Suprapubic skin (tissue), 4 donors: ENCODE measurements at places on chromosomes 7 and 10.
A peak's percentile ranks its signal among the peaks of the same experiment; 100 is the strongest.

DNA sequence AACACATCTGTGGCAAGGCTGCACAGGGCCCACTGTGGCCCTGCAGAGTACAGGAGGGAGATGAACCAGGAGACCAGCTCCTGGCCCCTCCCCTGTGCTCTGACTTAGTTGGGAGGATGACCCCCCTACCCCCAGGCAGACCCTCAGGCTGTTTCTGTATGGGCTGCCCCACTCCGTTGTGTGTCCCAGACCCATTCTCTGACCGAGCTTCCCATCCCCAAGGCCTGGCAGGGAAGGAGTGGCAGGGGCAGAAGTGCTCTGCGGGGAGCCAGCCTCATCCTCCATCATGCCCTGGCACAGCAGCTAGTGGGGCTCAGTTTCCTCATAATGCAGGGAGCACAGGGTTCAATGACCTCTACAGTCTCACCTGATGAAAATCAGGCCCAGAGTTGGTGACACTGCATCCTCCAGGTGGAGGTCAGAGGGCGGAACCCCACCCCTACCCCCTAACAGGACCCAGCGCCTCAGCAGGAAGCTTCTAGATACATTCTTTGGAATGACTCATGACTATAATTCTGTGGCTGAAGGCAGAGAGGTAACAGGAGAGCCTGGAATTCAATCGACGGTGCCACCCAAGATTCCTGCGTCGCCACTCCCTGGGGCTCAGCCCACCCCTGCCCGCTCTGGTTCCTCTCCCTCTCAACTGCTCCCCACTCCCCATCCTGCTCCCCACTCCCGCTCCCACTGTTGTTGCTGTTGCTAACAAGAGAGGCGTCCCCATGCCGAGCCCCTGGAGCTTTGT is 18.2 kb downstream of the PODXL start:
- no peak overlapping the region for H3K4me3 ChIP-seq
- DNase-seq: peak; percentile 44
- H3K27ac ChIP-seq: peak overlapping the region; percentile 27
- H3K27me3 ChIP-seq: no peaks in the 10 kb centered on the region
- H3K4me1 ChIP-seq: peaks cover 7% of the 10 kb centered on the region
- H3K36me3 ChIP-seq: no peaks in the 10 kb centered on the region

GRCh38 chr10:132957131-132957530 is 14.8 kb upstream of the CFAP46 start:
- H3K27me3 ChIP-seq: peaks cover 45% of the 10 kb centered on the region
- peaks cover 13% of the 10 kb centered on the region for H3K4me1 ChIP-seq
- no peak overlapping the region for H3K4me3 ChIP-seq
- peak; percentile 43 for DNase-seq

GRCh38 chr7:94656925-94657731 is 1.2 kb upstream of the SGCE start:
- H3K27ac ChIP-seq: no peak overlapping the region
- peaks cover 30% of the 10 kb centered on the region for H3K4me1 ChIP-seq
- H3K36me3 ChIP-seq: no peaks in the 10 kb centered on the region

DNA sequence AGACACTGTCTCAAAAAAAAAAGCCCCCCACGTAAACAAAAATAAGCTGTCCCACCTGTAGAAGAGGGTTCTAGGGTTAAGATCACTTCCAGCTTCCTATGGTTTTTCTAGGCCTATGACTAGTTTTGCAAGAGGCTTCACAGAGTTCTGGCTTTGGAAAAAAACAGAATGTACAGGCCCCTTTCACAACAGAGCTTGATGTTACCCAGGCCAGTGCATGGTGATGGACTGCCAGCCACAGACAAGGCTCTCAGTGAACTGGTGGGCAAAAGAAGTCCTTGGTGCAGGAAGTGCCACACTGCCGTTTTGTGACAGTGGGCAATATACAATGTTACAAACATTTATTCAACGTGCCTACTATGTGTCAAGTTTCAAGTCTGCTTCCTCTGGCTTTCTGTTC is 18.3 kb upstream of the EFCAB10 start:
- no peak for DNase-seq
- H3K36me3 ChIP-seq: no peaks in the 10 kb centered on the region
- no peak overlapping the region for H3K27ac ChIP-seq
- no peaks in the 10 kb centered on the region for H3K27me3 ChIP-seq

DNA sequence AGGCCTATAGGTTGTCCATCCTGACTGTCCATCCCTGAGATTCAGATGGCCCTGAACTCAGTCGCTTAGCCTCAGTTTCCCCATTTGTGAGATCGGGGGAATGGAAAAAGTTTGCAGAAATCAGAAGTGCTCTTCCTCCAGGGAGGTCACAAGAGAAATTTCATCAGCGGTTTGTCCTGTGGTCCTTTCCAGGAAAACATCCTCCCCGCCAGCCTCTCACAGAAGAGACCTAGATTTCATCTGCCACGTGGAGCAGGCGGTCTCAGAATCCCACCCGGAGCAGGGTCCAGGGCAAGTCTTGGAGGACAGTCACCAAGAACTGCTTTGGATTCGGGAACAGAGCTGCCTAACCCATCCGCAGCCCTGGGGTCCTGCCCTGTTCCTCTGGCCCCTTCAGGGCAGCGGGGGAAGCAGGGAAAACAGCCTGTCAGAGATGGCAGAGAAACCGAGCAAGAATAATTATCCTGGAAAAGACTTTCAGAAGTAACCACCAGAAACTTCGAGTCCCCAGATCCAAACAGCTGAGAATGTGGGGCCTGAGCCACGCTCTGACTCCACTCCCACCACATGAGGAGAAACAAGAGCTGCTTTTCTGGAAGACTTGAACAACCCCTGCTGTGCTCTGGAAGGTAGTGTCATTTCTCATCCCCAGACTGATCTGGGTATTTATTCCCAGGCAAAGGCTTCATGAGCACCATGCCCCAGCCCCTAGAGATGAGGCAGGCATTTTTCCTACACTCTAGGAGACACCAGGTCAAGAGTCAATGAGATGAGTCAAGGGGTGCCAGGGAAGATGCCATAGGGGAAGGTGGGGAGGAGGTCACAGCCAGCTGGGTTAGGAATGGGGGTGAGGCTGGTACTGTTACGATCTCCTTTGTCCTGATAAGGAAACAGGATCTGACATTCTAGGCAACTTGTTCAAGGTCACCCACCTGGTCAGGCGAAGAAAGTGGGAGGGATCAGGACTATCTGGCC is 1.1 kb upstream of the TNS3 start:
- no peaks in the 10 kb centered on the region for H3K36me3 ChIP-seq
- peaks cover 64% of the 10 kb centered on the region for H3K4me1 ChIP-seq
- H3K4me3 ChIP-seq: peak overlapping the region; percentile 54
- peaks cover 13% of the 10 kb centered on the region for H3K27me3 ChIP-seq

DNA sequence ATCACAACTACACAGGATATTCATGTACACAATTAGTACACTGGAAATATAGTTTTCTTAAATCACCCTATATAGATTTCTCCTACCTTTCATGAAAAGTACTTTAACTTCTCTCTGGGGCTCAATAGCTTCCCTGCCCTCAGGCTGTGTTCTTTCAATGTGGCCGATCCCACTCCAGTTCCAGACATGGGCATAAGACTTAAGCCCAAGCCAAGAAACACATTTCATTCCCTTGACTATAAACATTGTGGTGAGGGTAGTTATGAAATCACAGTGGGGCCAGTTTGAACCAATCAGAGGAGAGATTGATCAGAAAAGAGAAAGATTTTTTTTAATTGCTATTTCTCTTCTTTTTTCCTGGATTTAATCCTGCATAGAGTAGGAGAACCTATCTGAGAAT is 904.6 kb upstream of the SORCS1 start:
- no peaks in the 10 kb centered on the region for H3K36me3 ChIP-seq
- H3K4me3 ChIP-seq: no peak overlapping the region
- DNase-seq: no peak
- H3K27ac ChIP-seq: no peak overlapping the region

GRCh38 chr7:104986628-104987259 is 27.3 kb upstream of the KMT2E start:
- peaks cover 13% of the 10 kb centered on the region for H3K36me3 ChIP-seq
- H3K27me3 ChIP-seq: no peaks in the 10 kb centered on the region
- DNase-seq: no peak
- peak overlapping the region; percentile 16 for H3K27ac ChIP-seq
- peaks cover 61% of the 10 kb centered on the region for H3K4me1 ChIP-seq
- no peak overlapping the region for H3K4me3 ChIP-seq

DNA sequence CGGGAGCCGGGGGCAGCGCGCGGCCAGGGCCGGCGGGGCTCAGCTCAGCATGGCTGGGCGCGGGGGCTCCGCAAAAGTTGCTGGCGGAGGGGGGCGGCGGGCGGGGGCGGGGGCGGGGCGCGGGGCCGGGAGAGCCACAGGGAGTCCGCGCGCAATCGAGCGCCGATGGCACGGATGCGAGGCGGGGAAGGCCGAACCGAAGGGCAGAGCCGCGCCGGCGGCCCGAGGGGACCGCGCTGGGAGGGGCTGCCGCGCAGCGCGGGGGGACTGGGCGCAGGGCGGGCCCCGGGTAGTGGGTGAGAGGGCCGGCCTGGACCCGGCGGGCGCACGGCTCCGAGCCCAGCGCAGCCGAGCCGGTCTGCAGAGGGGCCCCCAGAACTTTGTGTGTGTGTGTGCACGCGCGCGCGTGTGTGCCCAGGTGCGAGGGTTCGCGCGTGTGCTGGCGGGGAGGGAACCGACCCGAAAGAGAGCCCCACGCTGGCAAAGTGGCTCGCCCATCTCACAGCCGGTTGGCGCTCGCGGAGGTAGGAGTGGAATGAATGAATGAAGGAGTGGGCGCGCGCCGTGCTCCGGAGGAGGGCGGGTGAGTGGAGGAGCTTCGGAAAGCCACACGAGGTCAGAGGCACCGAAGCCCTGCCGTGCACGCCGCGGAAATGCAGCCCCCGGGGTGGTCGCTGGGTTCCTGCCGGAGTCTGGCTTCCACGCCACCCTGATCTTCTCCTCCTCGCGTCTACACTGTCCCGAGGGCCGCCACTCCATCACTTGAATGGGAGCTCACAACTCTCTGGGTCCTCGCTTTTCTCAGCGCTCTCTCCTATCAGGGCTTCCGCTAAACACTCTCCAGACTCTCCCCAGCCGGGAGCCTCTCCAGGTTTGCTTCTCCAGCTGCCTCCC is at the start of gene HIPK2:
TSS of gene HIPK2 (minus strand) at position 51 of the 894 bp plus-strand sequence. CDS start 375 bp downstream, outside the sequence.
- peaks cover 21% of the 10 kb centered on the region for H3K4me1 ChIP-seq
- peaks cover 2% of the 10 kb centered on the region for H3K27me3 ChIP-seq
- DNase-seq: peak; percentile 83
- H3K36me3 ChIP-seq: no peaks in the 10 kb centered on the region
- peak within 1 kb of the TSS; percentile 84 for H3K4me3 ChIP-seq
- H3K27ac ChIP-seq: peak within 1 kb of the TSS; percentile 92

- H3K4me3 ChIP-seq: no peak overlapping the region
- H3K27me3 ChIP-seq: no peaks in the 10 kb centered on the region
- no peaks in the 10 kb centered on the region for H3K36me3 ChIP-seq
These were observed 192.3 kb upstream of the GLI3 start for GRCh38 chr7:42429339-42429738.

DNA sequence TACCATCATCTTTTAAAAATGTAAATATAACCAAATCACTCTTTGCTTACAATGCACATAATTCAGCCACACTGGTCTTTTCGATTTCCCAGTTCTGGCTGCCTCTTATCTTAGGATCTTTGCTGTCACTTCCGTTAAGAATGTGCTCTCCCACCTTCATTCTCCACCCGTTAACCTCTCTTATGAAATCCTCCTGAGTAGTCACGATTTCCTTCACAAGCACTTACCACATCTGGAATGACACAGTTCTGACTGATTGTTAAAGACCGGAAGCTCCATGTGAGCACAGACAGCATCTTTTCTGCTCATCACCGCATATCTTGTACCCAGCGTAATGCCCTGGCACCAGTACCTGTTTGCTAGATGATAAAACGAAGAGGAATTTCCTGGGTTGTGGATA is 84.3 kb downstream of the CUL2 start:
- peaks cover 17% of the 10 kb centered on the region for H3K36me3 ChIP-seq
- H3K27ac ChIP-seq: no peak overlapping the region
- no peak for DNase-seq
- H3K27me3 ChIP-seq: no peaks in the 10 kb centered on the region

GRCh38 chr10:132690821-132691610 is 94.9 kb downstream of the NKX6-2 start:
- no peak overlapping the region for H3K27ac ChIP-seq
- H3K36me3 ChIP-seq: peaks cover 18% of the 10 kb centered on the region
- H3K4me3 ChIP-seq: no peak overlapping the region
- no peaks in the 10 kb centered on the region for H3K27me3 ChIP-seq
- DNase-seq: peak; percentile 40
- H3K4me1 ChIP-seq: no peaks in the 10 kb centered on the region

- no peaks in the 10 kb centered on the region for H3K36me3 ChIP-seq
- no peak overlapping the region for H3K27ac ChIP-seq
- DNase-seq: no peak
These were observed 226.5 kb downstream of the NEBL start for GRCh38 chr10:20670579-20670978.

DNA sequence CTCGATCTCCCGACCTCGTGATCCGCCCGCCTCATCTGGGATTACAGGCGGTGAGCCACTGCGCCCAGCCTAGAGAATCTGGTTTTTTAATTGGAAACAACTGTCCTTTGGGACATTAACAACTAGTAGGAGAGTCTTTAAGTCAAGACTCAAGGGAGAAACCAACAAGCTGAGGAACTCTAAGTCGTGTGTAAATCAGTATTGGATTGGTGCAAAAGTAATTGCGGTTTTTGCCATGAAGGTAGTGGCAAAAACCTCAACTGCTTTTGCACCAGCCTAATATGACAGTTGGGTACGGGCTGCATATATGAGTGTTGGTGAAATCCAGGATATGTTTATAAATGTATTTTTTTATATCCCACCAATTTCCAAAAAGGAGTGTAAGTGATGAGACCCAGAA is 113.9 kb upstream of the PLXNA4 start:
- no peak overlapping the region for H3K4me3 ChIP-seq
- no peaks in the 10 kb centered on the region for H3K36me3 ChIP-seq
- DNase-seq: no peak
- no peak overlapping the region for H3K27ac ChIP-seq

DNA sequence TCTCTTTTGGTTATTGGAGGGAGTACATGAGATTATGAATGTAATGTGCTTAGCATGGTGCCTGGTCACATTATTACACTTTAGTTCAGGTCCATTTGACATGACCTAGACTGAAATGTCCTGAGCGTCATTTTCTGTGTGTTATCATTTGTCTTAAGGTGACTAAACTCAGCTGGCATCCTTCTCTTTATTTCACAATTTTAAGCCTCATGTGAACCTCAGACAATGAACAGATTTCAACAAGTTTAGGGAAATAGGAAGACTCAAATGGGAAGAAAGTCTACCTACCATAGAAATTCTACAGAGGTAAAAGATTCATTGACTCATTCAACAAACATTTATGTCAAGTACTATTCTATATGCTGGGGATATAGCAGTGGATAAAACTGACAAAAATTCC is 70.2 kb upstream of the EXOC6 start:
- DNase-seq: no peak
- no peak overlapping the region for H3K4me3 ChIP-seq
- no peaks in the 10 kb centered on the region for H3K36me3 ChIP-seq
- H3K4me1 ChIP-seq: no peaks in the 10 kb centered on the region
- H3K27me3 ChIP-seq: no peaks in the 10 kb centered on the region
- no peak overlapping the region for H3K27ac ChIP-seq

DNA sequence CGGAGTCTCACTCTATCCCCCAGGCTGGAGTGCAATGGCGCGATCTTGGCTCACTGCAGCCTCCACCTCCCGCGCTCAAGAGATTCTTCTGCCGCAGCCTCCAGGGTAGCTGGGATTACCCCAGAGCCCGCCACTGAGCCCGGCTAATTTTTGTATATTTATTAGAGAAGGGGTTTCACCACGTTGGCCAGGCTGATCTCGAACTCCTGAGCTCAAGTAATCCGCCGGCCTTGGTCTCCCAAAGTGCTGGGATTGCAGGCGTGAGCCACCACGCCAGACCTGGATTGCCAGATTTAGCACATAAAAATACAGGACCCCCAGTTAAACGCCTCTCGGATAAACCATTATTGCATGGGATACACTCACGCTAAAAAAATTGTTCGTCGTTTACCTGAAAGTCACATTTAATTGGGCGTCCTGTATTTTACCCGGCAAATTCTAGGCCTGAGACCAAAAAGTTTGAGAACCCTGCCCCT is 375 bp upstream of the GATAD1 start:
- H3K27me3 ChIP-seq: no peaks in the 10 kb centered on the region
- no peak for DNase-seq
- peak overlapping the region; percentile 97 for H3K27ac ChIP-seq
- H3K36me3 ChIP-seq: peaks cover 21% of the 10 kb centered on the region
